ENCODE measurements at places on chromosomes 3 and 15.

- DNase-seq = no peak
Observed at GRCh38 chr3:15307580-15307979, 24.8 kb downstream of the SH3BP5 start.

- no peak for DNase-seq
Observed at GRCh38 chr3:30657914-30658313, 51.5 kb downstream of the TGFBR2 start.

DNA sequence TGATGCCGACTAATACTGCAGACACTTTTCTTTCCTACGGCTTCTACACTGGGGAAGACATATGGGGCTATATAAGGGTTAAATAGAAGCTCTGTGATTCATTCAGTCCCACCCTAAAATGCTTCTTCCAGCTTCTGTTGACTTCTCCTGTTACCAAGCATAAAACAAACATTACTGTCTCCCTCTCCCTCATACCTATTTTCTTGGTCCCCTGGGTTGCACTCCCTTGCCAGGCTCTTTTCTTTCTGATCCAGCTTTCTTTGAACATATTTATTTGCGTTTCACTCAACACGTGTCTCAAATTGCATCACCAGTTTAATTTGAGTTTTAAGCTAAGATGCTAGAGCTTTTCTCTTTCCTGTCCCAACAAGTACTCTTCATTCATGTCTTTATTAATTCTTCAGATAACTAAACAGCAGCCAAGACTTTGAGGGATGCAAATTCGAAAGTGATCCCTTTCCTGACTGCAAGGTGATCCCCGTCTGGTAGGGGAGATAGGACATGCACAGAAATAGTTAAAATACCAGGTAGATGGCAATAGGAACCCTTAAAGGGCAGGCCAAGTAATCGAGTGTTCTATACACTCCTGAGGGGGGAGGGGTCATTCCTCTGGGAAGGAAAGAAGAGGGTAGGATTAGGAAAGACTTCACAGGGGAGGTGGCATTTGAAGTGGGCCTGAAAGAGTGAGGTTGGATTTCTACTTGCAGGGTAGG is 198.6 kb upstream of the BCL6 start:
- DNase-seq = no peak

DNA sequence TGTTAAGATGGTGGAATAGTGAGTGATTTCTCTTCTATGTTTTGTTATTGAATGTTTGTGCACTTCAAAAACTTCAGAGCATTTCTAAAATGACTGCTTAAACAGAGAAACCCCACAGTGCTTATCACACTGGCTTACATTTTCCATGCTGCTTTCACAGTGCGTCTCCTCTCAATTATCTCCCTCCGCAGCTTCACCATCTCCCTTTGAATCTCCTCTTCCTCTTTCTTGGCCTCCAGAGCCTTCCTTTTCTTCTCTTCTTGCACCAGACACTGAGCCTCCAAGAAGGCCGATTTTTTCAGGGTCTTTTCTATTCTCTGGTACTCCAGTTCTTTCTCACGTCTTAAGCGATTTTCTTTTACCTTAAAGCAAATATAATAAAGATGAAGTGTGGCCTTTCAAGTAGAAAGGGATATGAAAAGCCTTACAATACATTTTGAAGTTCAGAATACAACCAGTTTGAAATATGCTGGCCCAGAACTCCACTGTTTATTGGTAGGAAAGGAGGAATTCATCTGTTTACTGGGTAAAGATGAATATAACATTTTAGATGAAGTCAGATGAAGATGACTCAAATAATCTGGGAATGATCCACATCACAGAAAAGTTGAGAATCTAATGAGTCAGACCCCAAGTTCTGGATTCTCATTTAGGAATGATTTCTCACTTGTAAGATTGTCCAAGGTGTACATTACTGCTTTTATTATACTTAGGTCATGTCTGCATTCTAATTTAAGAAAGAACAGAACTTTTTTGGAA is 21.4 kb downstream of the CCDC191 start:
- no peak for DNase-seq

DNA sequence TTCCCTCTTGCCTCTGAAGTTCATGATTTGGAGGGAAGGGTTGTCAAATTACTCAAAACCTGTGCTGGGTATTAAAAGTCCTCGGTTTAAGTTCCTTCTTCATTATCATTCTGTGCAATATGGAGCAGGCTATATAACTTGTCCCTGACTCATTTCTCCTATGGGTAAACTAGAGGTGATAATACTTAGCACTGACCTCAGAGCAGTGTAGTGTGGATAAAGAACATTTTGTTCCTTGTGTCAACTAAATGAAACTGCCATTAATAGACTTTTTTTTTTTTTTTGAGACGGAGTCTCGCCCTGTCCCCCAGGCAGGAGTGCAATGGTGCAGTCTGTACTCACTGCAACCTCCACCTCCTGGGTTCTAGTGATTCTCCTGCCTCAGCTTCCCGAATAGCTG is 2.2 kb upstream of the BBX start:
- DNase-seq = no peak

GRCh38 chr3:197375001-197375441 is 76.6 kb upstream of the DLG1 start:
- no peak for DNase-seq

GRCh38 chr3:106877627-106878026 is 499.6 kb upstream of the CCDC54 start:
- DNase-seq = no peak

GRCh38 chr15:29666241-29666640 is 156.0 kb downstream of the TJP1 start:
- DNase-seq = no peak

GRCh38 chr15:98333251-98333650 is 315.1 kb upstream of the IGF1R start:
- no peak for DNase-seq

GRCh38 chr3:9068051-9068450 is 104.8 kb upstream of the RAD18 start:
- DNase-seq = no peak

DNA sequence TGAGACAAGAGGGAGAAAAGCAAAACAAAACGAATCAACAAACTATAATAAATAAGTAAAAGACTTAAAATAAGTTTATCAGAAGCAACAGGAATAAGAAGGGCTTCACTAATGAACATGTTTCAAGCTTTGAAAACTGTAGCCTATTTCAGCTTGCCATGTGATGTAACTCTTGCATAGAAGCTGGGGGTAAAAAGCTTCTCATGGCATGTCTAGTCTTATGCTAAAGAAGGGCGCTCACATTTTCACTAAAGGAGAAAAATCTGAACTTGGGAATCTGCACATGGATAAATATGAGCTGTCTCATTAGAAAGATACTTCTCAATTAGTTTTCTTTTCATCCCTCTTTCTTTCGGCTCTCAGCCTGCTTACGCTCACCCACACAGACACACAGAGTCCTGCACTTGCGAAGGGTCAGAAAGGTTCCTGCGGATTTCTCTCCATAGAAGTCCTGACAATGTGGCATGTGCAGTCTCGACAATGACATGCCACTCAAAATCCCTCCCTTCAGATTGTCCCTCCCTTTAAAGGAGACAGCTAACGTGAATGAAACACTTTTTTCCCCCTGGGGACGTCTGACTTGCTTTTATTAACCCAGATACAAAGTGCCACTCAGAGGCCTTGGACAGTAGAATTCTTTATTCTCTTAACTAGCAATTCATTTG is 568.9 kb upstream of the NR2F2 start:
- no peak for DNase-seq

DNA sequence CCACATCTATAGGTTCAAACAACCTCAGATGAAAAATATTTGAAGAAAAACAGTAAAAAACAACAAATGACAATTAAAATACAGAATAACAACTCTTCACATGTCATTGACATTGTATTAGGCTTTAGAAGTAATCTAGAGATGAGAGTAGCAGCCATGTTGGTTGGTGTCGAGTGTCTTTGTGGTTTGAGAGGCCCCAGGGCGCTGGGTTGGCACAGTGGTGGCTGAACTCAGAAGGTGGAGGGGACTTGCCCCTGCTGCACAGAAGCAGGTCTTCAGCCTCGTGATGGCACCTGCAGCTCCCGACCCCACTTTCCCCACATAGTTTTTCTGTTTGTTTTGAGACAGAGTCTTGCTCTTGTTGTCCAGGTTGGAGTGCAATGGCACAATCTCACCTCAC is 187.2 kb downstream of the OSBPL10 start:
- no peak for DNase-seq

GRCh38 chr3:195738274-195739044 is 17.7 kb downstream of the MUC20 start:
- no peak for DNase-seq

GRCh38 chr15:75171408-75171807 is 30.3 kb upstream of the C15orf39 start:
- DNase-seq = no peak

GRCh38 chr3:69739204-69740102 is at the start of gene MITF:
MITF (plus strand) TSS chr3:69739464; CDS start chr3:69739598, 134 bp downstream.
- DNase-seq = no peak

GRCh38 chr3:187989575-187990153 is 164.3 kb upstream of the LPP start:
- DNase-seq = no peak

DNA sequence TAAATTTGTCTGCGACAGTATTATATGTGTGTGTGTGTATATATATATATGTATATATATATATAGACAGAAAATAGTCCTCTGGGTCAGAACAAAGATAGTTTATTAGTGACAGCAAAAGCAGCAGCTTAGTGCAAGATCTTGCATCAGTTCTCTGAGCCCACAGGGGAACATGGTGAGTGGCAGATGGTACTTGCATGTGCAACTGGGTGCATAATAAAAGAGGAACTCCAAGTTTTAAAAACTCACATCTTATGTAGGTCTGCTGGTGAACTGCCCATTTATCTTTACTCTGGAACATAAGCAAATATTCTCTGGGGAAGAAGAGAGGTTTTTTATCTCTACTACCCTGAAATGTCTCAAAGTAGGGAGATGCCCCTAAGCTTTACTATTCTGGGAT is 276.4 kb downstream of the POLQ start:
- DNase-seq = no peak

- DNase-seq = no peak
Observed at GRCh38 chr15:100878648-100879047, 983 bp upstream of the ALDH1A3 start.

DNA sequence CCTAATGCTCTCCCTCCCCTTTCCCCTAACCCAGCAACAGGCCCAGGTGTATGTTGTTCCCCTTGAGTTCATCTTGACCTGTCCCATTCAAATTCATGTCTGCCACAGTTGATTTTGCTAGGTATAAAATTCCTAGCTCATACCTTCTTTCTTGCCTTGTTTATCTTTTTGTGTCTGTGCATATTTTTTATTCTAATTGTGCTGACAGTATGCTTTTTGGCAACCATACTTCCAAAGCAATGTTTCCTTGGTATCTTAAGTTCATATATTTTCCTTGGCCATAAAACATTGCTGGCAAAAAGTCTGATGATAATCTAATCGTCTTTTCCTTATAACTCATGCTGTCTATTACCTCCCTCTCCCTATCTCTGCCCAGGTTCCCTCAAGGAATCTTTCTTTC is 15.5 kb downstream of the LNP1 start:
- no peak for DNase-seq

- DNase-seq = no peak
Observed at GRCh38 chr3:145088917-145089316, 1072.1 kb downstream of the PLOD2 start.

GRCh38 chr3:156353563-156353962 is 201.4 kb downstream of the SSR3 start:
- DNase-seq = no peak

Data from activated B cell treated with CpG ODN at 0.5 μM for 24 hours (primary cell).